ENCODE measurements at places on chromosomes 5 and 9.

GRCh38 chr5:24767086-24767485 lies 122.3 kb upstream of the CDH10 start:
- DNase-seq: no peak

DNA sequence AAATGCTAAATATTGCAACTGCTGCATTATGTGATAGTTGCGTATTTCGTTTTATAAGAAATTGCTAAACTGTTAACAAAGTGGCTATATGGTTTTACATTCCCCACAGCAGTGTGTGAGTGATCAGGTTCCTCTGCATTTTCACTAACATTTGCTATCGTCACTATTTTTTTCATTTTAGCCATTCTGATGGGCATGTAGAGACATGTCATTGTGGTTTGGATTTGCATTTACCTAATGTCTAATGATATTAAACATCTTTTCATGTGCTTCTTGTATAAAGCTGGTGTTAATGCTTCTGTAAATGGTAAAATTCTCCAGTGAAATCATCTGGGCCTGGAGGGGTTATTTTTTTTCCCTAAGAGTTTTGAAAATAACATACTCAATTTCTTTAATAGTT lies 61.6 kb downstream of the ERCC6L2 start:
- no peak for DNase-seq

DNA sequence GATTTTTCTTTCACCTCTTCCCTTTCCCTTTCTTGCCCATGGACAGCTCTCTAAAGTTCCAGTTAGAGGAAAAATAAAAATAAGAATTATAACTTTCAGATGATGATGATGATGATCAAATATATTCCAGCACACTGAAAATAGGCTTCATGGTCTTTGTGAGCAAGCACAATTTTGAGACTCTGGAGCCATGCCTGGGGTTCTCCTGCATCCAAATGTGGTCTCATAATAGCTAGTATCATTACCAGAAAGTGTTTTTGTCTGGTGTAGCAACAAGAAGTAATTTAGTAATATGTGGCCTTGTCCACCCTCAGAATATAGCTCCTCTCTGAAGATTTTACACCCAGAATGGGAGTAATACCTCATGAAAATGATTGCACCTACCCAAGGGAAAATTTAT lies 150.4 kb downstream of the SNCAIP start:
- DNase-seq: no peak

- no peak for DNase-seq
Observed at GRCh38 chr5:17148481-17148880, 69.0 kb upstream of the BASP1 start.

DNA sequence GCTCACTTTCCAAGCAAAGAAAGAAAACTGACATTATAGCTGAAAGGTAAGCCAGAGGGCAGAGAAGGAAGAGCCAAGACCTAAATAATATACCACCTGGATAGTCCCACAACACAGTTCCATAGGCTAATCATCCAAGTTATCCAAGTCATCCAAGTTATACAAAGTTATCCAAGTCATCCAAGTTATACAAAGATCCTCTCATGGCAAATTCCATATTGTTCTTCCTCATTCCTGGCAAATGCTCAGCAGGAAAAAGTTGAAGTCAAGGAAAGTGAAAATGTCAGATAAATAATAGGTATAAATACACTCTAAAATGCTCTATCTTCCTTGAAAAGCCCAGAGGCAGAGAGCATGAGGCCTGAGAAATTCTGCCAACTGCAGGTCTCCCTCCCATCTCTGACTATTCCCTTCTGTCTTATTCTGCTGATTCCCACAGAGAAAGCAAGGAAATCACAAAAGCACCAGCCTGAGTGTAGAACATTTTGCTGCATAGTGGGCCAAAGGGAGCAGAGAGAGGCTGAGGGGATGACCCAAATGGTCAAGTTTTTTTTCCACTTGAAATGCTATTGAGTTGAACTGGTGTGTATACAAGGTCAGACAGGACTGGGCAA lies 12.5 kb downstream of the MCTP1 start:
- DNase-seq: no peak

- DNase-seq: peak; percentile 46
Observed at GRCh38 chr5:142977363-142978051, 207.3 kb downstream of the ARHGAP26 start.

DNA sequence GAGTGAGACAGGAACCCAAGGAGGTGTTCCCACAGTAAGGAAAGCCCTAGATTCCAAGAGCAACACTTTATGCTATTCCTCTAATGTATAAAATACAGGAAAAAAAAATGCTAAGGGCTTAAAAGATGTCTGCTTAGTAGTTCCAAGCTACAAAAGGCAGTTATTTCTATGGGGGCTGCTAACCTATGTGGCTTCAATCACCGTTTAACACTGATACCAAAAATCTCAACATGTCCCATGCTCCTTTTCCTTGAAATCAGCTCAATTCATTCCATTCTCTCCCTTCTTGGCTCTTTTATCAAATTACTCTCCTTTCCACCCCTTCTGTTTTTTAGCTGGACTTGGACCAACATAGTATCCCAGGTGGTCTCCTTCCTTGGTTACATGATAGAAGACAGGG lies 20.6 kb downstream of the CCNH start:
- DNase-seq: no peak

DNA sequence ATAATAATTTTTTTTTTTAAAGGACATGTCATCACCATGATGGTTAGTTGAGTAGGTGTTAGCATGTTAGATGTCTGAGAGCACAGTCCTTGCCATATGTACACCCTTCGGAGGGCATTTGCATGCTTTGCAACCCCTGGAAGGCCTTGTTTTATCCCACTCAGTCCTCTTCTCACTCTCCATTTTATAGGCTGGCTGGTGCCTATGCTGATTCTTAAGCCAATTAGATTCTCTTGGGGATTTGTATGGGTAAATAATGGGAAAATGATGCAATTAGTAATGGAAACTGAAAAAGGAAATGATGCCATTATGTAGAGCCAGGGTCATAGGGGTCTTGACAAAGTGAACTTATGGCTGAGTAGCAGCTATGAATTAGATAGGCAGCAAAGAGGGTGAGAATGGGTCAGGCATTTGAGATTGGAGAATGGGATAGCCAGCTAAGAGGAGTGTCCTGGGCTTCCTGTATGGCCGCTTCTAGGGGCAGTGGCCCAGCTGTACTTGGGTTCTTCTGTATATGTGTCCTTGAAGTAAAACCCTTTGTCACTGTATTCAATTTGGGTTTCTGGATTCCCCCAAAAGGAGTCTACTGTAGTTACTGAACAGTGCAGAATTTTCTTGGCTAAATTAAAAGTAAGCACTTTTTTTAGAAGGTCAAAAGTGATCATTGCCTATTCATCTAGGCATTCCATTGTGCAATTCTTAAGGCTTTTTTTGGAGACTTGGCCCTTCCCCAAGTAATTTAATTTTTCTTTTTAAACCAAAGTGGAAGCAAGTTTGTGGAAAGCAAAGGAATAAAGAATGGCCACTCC lies 31.6 kb downstream of the LRRTM2 start:
- peak; percentile 54 for DNase-seq

DNA sequence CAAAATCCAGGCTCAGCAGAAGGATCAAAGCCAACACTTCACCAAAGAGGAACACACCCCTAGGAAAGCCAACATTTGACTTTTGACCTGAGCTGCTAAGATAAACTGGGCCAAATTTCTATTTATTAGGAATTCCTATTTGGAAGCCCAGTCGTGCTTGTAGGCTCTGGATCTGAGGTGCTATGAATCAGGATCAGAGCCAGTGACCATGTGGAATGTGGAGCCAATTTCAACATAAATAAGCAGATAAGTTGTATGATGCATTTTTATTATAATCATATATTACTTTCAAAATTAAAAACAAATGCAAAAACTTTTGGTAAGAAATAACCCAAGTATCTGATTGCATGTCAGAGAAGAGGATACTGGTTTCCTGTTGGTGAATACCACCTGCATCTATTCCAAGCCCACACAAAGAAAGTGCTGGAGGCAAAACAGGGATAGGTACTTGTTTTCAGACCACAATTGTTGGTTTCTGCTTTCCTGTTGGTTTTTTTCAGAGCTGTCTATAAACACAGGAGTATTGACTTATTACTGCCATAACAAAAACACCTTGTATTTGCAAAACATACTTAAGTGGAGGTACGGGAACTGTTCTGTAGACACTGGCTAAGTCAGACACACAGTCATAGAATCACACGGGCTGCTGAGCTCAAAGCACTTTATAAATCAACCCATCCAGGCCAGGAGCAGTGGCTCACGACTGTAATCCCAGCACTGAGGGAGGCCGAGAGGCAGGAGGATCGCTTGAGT lies 52.8 kb downstream of the ARL15 start:
- DNase-seq: peak; percentile 43

DNA sequence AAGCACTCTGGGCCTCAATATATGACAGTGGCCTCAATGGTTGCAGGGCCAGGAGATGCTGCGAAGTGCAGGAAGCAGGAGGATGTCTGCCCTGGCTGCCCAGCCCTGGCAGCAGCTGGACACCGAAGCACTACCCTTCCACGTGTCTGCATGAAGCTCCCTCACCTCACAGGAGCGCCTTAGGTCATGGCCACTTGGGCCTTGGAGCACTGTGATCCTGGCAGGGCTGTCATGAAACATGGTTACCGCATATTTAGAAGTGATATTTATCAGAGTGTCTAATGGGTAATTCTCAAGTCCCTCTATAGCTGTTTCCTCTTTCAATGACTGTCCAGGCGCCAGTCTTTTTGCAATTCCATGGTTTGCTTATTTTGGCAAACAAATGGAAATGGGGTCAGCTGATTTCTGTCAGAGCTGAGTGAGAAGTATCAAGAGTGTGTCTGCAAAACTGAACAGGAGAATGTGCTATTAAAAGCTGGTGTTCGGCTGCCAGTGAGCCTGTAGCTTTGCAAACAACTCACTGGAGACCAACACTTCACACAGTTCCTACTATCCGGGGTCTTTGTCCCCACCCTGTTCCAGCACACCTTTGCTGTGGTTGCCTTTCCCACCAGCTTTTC lies 285.9 kb downstream of the KIF4B start:
- DNase-seq: no peak

DNA sequence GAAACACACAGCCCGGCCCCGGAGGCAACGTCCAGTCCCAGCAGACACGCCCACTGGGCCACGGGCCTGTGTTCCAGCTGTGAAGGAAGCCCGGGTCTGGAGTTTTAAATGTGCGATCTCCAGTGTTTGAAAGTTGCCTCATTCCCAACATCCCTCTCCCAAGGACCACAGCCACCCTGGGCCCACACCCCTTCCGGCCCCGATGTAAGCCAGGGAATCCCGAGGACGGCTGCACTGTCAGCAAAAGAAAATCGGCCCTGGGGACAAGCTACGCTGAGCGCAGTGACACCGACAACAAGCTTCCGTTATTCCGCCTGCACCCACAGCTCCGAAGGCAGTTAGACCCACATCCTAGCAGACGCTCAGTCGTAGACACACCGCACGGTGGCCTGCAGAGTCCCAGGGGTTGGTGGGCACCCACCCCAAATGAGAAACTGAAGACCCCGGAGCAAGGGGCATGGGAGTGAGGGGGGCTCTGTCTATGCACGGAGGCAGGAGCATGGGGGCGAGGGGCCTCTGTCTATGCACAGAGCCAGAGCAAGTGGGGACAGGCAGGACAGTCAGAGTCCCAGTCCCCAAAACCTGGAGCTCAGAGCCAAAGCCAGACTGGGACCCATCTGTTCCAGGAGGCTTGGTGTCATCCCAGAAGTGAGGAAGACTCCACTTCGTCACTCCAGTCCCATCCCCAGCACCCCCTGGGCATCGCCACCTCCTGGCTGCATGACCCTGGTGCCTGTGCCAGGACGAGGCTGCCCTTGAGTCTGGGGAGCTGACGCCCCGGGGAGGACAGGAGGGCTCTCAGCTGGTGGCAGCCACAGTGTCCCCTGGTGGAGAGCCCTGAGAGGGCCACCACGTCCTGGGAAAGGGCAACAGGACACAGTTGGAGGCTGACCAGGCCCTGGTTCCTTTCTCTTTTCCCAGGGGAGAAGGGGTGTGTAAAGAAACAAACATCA lies 23.4 kb downstream of the GLT6D1 start:
- DNase-seq: no peak

DNA sequence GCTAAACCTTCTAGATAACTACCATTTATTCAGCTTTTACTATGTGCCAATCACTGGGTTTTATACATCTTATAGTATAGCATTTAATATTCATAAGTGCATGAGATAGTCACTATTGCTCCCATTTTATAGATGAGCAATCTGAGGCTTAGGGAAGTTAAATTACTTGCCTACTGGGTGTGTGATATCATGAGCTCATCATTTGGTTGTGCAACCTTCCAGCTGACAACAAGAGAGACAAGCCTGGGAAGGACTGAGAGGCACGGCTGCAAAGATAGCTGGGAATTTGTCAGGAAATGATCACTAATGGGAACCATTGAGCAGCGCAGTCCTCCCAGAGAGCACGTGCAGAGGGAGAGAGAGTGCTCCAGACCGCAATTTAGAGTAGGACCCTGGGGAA lies 481.6 kb upstream of the KIF2A start:
- DNase-seq: no peak

DNA sequence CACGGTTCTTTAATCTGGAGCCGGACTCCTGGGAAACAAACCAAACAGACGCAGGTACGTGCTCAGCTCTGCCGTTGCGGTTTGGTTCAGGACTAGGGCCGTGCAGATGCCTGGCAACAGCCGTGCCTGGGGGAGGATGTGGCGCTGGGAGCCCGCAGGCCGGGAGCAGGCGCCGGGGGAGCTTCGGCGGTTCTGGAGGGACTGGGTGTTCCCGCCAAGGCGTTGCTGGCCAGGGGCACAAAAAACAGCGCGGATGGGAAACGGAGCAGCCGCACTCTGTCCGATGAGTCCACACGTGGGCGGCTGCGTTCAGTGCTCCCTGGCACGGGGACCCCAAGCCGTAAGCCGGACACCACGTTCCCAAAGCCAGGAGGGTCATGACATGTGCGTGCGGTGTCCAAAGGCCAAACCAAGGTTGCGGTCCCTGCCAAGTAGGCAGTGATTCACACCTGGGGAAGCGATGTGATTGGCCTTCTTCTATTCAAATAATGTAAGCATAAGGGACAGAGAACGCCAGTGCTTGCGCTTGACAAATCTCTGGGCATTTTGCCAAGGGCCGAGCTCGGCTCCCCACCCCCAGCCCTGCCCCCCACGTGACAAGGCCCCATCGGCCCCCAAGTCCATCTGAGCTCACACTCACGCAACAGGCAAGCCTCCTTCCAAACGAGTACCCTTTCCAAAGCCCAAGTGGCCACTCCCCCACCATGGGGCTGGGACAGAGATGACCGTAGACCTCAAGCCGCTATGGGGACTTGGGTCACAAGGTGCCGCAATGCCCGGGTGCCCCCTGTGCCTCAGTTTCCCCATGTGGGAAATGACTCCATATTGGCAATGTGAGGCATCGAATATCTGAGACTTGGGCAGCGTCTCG lies 49.7 kb upstream of the NKD2 start:
- peak; percentile 20 for DNase-seq

- no peak for DNase-seq
Observed at GRCh38 chr5:73228052-73228451, 55.1 kb downstream of the TMEM174 start.

DNA sequence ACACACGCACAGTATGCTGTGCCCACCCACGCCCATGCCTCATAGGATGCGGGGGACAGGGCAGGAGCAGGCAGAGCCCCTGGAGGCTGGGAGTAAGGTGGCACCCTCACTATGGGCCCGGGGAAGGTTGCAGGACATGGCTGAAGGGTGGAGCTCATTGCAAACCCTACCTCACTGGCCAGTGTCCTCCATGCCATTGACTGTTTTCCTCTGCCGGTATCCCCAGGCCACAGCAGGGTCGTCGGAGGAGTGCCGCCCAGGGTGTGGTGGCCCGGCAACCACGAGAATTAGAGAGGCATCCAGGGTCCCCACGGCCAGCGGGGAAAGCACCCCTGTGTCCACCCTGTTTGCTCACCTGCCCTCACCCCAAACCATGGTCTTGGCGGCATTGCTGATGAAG lies 59.7 kb upstream of the FCN2 start:
- DNase-seq: no peak

Data from fibroblast of gingiva (primary cell).